Jurkat, Clone E6-1 (cell line): ENCODE measurements at places on chromosomes 5 and 9.

DNA sequence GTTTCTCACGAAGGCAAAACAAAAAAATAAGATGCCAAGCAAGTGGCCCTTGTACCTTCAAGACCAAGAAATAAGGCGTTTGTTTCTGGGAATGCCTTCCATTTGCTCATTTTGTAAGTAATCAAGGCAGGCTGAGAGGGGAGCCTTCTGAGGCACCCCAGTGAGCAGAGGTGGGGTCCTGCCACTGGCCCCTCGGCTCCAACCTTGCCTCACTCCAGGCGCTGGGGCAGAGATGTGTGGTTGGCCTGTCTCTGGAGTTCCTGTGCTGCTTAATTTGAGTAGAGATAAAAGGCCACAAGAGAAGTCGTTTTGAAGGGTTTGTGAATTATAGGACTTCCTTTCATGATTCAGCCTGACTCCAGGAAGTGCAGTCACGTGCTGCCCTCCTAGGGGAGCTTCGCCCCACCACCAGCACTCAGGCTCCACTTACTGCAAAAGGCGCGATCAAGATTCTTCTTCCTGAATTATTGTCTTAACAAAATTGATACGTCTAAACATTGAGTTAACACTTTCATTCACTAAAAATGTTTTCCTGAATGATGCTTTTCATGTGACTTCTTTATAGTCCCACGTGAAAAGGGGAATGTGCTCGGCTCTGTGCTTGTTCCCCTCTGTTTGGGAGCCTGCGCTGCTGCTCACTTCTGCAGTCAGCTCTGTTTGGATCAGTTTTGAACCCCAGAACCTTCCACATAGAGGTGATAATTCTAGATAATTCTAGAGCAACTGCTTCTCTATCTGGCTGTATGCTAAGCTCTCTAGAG is 13.7 kb downstream of the SYK start:
- peak; percentile 87 for DNase-seq

GRCh38 chr9:129441852-129442251 is 179.0 kb downstream of the C9orf50 start:
- DNase-seq = peak; percentile 66

- DNase-seq = no peak
These were observed 11.7 kb downstream of the CATSPER3 start for GRCh38 chr5:134979416-134979815.

DNA sequence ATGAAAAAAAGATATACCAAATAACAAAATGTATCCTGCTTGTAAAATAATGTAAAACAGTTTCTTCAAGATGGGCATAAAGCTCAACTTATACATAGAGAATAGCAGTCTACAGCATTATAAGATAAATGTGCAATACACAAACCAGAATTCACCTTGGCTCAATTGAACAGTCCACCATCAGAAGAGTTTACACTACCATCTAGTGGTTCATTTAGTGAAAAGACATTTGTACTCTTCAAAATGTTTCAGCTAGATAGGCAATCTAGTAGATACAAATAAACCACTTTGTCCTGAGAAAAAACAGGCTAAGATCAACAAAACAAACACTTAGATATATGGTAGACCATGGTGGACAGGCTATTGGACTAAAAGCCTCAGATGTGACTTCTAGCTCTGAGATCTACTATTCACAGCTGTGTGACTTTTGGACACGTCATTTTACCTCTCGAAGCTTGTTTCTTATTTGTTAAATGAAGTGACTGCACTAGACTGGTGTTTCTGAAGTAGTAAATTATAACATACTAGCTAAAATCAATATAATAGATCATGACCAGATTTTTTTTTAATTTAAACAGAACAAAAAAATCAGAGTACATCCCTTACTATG is 22.1 kb upstream of the TPD52L3 start:
- DNase-seq = peak; percentile 45

DNA sequence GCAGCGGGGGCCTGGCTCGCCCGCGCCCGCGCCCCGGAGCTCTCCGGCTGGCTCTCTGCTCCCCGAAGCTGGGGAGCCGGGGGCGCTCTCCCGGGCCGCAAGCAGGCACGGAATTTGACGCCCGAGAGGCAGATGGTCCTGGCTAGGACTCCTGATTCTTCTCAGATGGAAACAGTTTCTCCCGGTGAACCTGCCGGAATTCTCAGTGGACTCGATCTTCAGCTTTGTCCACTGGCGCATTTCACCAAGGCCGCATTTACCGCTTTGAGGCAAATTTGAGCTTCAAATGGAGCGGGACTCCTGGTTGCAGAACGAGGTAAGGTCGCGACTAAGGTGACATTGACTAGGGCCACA is 305.7 kb upstream of the KCNN2 start:
- DNase-seq = no peak

DNA sequence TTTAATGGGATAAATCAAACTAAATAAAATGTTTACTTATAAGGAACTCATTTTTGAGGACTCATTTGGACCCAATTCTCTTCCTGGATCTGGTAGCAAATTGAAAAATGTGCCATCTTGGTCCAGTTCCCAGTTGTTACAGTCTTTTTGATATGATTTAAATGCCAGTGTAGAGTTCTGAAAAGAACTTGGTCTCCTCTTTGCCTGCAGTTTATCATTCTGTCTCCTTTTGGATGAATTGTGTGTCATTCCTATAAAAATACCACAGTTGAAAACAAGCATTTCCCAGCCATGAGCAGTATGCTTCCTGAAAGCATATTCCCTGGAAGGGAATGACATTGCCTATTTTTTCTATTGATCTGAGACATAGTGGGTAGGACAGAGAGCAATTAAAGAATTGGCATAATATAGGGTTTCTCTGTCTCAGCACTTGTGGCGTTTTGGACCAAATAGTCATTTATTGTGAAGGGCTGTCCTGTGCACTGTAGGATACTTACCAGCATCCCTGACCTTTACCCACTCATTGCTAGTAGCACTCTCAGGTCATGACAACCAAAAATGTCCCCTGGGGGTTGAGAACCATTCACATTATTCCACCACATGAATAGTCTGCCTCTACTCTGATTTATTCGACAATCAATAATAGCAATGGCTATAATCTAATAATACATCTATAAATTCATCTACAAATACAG is 181.8 kb downstream of the NXNL2 start:
- DNase-seq = no peak

GRCh38 chr9:137311986-137312851 is 10.1 kb upstream of the NRARP start:
- no peak for DNase-seq

DNA sequence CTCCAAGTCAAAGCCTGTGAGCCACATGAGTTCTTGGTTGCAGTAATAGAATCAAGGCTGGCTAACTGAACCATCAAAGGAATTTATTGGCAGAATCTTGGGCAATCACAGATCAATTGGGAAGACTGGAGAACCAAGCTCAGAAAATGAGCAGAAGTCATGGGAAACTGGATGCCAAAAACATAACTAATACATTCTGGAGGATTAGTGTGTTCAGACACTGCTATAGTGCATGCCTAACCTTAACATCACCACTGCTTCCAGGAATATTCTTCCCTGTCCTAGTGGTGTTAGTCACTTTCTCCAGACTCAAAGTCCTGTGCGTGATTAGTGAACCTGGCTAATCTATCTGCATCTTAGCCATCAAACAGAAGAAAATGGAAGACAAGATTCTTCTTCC is 843.7 kb downstream of the EFNA5 start:
- DNase-seq = no peak
